Ascending aorta (tissue), 2 donors: ENCODE measurements at places on chromosomes 11 and 22. TPM values are rescaled to one million over a fixed set of nuclear protein-coding genes. Genes with fewer than 3 reads are reported as not detected.

- DNase-seq, result no peak
Measured at GRCh38 chr22:19764636-19765476, 4.3 kb downstream of the TBX1 start.

PANX1 gene
- total RNA-seq, result 24.4 TPM

DNA sequence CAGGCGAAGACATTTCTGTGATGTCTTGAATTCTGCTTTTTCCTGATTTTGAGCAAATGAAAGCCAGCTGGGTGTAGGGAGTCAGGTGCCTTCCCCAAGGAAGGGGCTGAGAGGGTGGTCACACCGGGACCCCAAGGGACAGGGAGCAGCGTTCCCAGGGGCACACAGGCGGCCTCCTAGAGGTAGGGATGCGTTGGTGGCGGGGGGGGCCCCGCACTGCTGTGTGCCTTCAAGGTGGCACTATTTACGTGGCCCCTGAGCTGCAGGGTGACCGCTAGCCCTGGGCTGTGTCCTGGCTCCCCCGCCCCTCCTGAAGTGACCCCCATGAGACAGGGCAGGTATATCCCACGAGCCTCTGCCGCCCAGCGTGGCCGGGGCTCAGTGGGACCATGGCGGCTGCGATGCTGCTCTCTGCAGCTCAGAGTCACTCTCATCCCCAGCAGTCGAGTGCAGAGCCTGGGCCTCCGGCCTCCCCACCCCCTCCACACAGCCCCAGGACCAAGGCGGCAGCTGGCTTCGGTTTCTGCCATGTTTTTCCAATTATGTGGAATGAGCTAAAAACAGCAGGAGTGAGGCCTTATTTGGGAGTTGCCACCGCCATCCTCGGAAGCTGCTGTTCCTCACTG, 60.9 kb downstream of the LRP5 start:
- no peak for DNase-seq

GRCh38 chr11:123702139-123702538, 39.3 kb downstream of the ZNF202 start:
- no peak for DNase-seq

- no peak for DNase-seq
Measured at GRCh38 chr22:17162731-17163130, 3.7 kb upstream of the HDHD5 start.

DNA sequence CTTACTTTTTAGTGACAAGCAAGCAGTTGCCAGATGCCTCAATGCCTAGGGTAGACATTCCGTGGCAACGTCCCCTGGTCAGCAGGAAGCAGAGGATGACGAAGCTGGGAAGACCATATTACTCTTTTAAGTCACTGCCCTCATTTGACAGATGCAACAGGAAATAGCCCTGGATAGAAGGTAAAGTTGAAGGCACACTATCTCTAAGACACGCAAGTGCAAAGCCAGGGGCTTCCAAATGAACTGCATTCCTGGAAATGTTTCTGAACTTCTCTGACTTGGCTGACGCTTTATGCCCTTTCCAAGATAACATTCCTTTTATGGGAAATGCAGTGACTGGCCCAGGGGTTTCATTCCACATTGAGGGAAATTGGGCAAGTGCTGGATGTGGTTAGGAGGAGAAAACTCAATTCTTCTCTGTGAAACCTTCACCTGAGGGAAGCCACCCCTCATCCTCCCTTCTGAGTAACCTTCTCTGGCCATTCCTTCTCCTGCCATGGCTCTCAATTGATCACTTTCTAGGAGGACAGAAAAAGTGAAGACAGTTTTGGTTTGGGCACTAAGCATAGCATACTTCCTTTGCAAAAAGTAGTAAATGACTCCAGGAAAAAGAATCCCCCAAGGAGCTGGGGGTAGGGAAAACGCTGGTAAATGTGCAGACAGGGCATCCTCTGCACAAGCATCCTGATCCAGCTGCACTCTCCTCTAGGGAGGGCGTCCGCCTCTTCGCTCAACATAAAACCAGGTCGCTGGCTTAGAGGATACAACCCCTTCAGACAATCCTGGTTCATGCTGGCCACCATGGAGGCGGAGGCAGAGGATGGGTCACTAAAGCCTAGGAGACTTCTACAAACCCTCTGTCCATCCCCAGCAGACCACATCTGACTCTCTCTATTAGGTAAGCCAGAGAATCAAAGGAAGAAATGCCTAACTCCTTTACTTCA, 14.5 kb downstream of the PCSK7 start:
- DNase-seq, result no peak

DNA sequence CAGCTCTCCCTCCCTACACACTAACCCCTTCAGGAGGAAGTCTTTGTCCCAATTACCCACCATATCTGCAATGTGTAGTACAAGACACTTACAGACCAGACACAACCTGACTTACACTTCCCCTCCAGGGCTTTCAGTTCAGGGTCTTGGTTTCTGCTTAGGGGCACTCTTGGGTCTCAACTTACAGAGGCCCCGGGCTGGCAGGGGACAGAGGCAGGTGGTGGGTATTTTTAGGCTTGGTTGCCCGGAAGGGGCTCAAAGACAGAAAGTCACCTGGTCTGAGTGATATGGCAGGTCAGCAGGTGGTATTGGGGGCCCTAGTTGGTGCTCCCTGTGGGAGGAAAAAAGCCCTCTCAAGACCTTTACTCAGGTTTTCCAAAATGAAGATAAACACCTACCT, 3.4 kb upstream of the TMEM184B start:
- no peak for DNase-seq

- DNase-seq, result peak; percentile 93
Measured at GRCh38 chr11:133955081-133955891, 1.5 kb downstream of the IGSF9B start.

GRCh38 chr22:37329238-37330140, 47.2 kb downstream of the CYTH4 start:
- no peak for DNase-seq

- no peak for DNase-seq
Measured at GRCh38 chr22:31618057-31618456, 44.0 kb downstream of the PISD start.

C11orf97 gene
- total RNA-seq, result not detected

GRCh38 chr11:3123761-3124733, 41.1 kb downstream of the OSBPL5 start:
- DNase-seq, result peak; percentile 98

- peak; percentile 84 for DNase-seq
Measured at GRCh38 chr22:23178512-23179254, 1.6 kb upstream of the BCR start.

NXPE2 gene
- total RNA-seq, result not detected

- DNase-seq, result no peak
Measured at GRCh38 chr11:130561441-130561881, 113.0 kb downstream of the ADAMTS15 start.
